ENCODE measurements at places on chromosomes 1 and 21.

- no peak for DNase-seq
These were observed 586.4 kb upstream of the ZRANB2 start for GRCh38 chr1:71667216-71667615.

DNA sequence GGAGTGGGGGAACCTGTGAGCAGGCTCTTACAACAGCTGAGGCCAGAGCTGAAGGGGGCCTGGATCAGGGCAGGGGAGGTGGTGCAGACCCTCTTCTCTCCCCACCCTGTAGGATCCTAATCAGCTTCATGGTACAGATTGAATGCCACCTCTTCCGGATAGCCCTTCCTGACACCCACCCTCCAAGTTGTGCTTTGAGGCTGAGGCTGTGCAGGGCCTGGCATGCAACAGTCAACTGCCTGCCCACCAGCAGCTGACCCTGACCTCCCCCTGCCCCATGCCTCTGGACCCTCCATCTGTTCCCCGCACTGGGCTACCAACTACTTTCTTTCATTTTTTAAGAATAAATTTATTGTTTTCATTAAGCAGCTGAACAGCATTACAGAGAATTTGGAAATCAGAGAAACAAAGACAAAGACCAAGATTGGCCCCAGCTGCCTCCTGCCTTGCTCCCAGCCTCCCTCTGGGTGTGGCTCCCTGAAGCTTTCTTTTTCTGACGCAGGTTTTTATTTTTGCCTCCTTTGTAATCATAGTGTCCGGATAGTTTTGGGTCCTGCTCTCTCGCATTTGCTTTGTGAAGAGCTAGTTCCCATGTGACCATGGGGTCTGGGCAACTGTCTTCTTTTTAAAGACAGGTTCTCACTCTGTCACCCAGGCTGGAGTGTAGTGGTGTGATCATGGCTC lies 12.8 kb downstream of the ZNF362 start:
- DNase-seq: no peak

GRCh38 chr1:30684259-30684658 lies 39.1 kb downstream of the MATN1 start:
- no peak for DNase-seq

GRCh38 chr1:162412002-162412401 lies at the start of gene SH2D1B:
Gene SH2D1B (minus strand): TSS chr1:162412136. CDS start chr1:162412016, 120 bp downstream.
- DNase-seq: no peak

DNA sequence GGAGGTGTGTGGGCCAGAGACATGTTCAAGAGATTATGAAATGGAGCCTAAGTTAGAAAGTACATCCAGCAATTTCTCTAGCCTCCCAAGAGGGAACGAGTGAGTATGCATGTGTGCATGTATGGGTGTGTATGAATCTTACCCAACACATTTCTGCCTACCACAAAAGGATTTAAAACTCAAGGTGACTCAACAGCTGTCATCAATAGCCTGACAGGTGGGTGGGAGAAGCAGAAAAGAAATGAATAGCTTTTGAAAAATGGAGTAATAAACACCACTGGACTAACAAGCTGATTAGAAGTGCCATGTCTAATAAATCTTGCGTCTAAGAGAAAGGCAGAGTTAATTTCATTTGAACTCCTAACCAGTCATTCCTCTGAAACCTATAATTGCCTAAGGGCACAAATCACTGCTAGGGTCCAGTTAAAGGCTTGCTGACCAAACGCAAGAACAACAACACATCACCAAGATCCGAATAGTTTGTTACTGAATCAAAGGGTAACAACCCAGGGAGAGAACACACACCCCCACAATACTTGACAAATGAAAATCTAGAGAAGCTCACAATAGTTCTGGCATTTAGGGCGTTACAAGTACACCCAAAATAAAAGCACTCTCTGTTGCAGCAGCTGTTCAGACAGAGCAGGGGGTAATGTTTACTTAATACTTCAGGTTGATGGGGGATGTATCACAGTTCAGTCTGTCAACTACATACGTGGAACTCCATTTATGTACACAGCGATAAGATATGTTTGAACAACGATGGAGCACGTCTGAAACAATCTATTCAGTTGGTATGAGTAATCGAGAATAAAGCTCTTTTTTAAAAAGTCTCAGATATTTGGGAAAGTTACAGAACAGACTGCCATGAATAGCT lies 1.4 kb downstream of the KIAA0319L start:
- DNase-seq: no peak

DNA sequence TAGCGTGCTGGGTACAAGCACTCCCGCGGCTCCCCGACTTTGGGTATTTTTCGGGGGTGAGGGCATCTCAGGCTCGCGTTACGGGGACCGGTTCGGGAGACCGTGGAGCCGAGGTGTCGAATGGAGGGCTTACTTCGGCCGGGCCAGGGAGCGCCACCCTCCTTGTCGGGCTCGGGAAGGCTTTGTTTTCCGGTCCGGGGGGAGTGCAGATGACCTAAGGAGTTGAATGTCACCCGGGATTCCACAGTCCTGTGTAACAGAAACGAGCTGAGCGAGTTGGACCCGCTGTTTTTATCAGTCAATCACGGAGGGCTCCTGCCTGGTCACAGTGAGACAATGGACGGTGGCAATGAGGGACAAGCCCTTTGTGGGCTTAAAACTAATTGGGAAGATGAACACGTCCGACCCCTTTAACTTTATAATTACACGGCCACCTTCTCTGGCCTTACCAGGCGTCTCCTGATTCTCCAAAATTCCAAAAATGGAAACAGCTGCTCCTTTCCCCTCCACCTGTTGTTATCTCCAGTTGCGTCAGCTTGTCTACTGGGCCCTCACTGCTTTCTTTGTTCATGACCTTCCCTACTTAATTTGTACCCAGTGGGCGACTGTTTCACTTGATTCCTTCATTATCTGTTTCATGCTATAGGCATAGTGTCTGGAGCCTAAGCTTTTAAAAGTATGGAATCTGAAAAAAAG lies 929 bp upstream of the TRIM45 start:
- DNase-seq: no peak
